Transverse colon (tissue), 4 donors: ENCODE measurements at places on chromosomes 4 and X. TPM values are rescaled to one million over a fixed set of nuclear protein-coding genes. Genes with fewer than 3 reads are reported as not detected.

GRCh38 chr4:114729068-114729738, 130.6 kb downstream of the UGT8 start:
- DNase-seq: no peak

GRCh38 chrX:113959912-113960626, 623.8 kb upstream of the HTR2C start:
- no peak for DNase-seq

- no peak for DNase-seq
Observed at GRCh38 chr4:9771034-9771433, 10.4 kb upstream of the DRD5 start.

DNA sequence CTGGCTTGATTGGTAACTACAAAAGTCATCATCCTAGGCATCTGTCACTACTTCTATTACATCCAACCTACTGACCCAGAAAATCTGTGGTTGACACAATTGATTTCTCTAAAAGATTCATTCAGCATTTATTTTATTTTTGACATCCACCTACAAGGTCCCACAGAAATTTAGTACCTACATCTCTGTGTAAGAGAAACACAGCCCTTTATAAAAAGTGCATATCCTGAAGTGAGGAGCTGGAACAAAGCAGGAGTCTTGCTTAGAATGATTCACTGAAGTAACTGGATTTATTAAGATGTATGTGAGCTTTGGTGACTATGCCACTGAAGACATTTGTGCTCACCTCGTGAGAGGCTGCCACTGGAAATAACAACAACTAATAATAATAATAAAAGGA, 391.0 kb downstream of the GPAT3 start:
- no peak for DNase-seq

DNA sequence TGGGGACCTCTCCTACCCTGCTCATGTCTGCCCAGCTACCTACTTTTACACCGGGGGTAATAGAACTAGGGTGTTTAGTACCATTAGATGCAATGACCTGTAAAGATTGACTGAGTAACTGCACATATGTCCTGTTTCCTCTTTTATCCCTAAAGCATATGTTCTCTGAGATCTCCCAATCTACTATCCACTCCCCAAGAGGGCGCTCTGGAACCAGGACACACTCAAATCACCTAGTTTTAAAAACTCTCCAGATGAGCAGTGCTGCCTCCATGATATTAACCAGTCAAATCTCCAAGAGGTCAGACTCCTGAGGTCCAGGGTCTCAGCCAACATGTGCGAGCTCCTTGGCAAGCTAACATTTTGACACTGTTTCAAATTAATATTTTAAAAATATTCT, 87.0 kb upstream of the TSPAN5 start:
- peak; percentile 24 for DNase-seq

DNA sequence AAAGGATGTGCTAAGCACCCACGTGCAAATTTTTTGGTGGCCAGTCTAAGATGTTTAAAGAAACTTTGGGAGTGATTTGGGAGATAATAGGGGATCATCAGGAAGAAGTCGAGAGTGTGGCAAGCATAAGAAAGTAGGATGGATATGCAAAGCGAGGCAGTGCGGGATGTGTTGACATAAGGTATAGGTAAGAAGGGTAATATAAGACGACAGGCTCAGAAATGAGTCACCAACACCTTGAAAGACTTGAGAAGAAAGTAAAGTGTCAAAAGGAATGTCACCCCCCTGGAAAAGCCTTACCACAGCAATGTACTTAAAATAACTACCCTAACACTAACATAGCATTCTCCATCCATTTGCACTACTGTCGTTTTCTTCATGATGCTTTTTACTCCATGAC, 69.8 kb upstream of the BMP2K start:
- DNase-seq: no peak

FGF5 gene
- not detected for total RNA-seq

KCND1 gene
- total RNA-seq: 0.95 TPM
